ENCODE measurements at places on chromosomes 2 and 18.

DNA sequence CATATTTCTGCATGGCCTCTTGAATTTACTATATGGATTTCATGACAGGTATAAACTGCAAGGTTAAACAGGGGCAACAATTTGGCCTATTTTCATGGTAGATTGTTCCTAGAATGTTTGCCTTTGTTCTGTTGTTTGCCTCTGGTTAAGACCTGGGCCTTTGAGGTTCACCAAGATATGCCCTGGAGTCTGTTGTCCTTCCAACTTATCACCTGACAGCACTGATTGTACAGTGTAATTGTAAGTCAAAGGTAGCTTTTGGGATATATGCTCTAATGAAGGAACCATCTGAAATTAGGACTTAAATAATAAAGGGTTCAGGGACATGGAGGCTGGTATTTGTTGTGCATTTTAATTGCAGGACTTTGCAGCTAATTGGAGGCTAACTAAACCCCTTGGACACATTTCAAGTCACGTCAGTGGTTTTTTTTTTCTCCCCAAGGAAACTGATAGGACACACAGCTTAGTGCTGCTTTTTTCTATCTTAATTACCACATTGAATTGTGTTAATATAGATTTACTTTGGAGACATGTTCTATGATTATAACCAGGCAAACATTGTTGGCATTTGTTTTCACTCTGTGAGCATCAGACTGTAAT is 771.2 kb upstream of the LINC00305 start:
- DNase-seq, result no peak

GRCh38 chr2:190205657-190206056 is 114.0 kb downstream of the HIBCH start:
- DNase-seq, result no peak

DNA sequence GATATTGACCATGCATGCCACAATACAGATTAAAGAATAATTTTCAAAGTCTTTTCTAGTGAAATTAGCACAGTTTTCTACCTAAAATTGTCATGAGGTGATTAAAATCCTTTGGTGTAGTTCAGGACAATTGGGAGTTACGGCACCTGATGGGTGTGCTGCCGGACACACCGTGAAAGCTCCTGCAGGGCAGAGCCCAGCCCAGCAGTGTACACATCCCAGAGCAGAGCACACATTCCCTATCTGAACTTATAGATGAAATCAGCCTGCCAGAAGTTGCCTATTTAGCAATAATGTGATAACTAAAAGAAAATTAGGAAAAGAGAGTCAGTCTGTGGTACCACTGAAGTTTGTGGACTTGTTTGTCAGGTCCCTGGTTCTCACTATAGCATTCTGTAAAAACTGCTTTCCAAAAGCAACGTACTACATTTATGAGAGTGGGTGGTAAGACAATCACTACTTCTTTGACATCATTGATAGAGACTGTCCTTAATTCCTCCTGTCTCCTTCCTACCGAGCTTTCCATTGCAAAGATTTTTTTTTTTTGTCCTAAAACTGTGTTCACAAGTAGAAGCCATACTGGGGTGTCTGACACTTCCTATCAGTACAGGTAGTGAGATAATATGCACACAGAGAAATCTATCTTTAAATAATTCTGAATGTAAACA is 3.4 kb downstream of the CYTIP start:
- DNase-seq, result no peak

DNA sequence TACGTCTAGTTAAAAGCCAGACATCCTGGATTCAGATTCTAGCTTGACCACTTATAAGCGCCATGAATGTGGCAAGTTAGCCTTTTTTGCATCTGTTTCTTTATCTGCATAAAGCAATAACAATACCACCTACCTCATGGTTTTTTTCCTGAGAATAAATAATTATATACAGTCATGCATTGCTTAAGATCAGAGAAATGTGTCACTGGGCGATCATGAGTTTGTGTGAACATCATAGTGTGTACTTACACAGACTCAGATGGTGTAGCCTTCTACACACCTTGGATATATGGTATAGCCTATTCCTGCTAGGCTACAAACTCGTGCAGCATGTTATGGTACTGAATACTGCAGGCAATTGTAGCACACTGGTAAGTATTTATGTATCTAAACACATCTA is 84.7 kb upstream of the PELI1 start:
- DNase-seq, result no peak

- DNase-seq, result no peak
Measured at GRCh38 chr2:158686210-158686691, 108.9 kb upstream of the DAPL1 start.

DNA sequence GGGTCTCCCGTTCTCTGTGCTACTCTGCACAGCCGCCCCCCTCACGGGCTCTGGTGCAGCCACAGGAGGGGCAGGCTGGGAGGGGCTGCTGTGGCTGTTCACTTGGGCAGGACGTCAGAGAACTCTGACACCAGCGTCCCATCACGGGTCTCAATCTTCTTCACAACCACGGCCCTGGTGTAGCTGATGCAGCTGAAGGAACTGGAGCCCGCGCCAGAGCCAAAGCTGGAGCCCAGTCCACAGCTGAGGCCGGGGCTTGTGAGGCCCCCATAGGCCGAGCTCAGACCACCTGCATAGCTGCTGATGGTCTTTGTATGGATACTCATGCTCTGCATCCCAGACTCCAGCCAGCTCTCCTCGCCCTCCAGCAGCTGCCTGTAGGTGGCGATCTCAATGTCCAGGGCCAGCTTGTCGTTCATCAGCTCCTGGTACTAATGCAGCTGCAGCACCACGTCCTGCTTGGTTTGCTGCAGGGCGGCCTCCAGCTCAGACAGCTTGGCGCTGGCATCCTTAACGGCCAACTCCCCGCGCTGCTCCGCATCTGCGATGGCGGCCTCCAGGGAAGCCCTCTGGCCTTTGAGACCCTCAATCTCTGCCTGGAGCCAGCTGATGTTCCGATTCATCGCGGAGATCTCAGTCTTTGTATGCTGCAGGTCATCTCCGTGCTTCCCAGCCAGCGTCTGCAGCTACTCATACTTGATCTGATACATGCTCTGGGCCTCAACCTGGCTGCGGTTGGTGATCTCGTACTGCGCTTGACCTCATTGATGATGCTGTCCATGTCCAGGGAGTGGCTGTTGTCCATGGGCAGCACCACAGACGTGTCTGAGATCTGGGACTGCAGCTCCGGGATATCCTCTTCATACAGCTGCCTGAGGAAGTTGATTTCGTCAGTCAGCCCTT is 7.4 kb upstream of the DUSP19 start:
- peak; percentile 44 for DNase-seq

- no peak for DNase-seq
Measured at GRCh38 chr2:151902829-151903228, 74.6 kb upstream of the ARL5A start.

DNA sequence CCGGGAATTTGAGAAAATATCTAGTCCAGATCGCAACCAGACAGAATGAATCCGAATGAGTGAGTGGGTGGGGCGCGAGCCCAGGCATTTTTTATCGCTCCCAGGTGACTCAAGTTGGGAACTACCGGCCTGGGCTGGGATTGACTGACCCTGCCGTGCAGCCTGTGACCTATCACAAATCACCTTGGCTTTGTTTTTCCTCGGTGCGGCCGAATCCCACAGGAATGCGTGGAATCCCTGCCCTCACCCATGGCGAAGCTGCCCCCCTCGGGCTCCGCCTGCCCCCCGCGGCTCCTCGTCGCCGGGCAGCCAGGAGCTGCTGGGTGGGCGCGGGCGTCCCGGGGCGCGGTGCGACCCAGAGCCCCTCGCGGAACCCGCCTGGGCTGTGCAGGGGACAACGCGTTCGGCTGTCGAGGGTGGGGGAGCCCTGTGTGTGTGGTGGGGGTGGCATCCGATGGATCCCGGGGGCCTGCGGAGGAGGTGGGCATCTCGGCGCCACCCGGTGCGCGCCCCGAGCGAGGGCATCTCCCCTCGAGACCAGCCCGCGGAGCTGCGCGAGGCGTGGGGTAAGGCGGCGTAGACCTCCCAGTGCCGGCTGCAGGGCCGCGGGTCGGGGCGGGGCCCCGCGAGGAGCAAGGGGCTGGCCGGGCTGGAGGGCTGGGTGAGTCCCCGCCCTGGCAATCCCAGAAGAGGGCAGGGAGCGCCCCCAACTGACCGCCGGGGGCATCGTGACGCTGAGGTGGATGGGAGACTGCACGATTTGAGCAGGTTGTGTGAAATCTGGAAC is 16.5 kb downstream of the B3GNT7 start:
- peak; percentile 76 for DNase-seq

DNA sequence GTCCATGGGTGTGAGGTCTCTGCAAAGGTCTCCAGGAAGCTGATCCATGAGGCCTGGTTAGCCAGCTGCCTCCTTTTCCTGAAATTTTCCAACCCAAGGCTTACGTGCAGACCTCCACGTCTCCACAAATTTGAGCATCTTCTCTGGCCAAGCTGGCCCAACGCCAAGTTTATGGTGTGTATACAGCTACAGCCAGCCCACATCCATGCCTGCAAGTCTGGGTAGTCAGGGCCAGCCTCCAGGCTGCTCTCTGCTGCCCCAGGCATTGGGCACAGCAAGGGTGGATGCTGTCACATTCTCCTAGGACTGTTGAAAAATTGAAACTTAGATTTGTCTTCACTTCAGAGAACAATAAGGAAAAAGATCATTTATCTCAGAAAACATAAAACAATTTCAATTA is 525.5 kb upstream of the CHAC2 start:
- DNase-seq, result no peak

DNA sequence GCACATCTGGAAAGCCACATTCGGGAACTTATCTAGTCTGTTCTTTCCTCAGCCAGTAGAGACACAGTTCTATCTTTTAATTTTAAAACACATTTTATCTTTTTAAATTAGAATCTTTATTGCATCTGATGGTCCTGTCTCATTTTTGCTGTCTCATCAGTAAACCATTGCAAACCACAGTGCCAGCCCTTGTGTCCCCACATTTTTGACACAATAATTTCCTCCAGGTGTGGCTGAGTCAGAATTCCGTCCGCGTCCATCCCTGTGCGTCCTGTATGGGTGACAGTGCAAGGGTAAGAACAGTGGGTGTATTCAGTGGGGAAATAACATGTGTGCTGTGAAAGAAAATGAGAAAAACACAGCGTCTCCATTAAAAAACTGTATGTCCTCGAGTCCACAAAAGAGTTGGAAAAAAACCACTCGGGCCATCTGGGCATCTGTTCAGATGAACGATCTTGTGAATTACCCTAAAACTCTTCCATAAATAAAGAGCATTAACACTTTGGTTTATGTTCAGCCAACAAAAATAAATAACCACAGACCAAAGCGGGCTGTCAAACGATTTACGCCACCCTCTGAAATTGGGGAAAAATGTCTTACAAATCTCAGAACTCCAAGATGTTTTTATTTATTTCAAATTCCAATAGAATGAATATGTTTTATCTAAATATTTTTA is 137.3 kb downstream of the ZNF516 start:
- no peak for DNase-seq

DNA sequence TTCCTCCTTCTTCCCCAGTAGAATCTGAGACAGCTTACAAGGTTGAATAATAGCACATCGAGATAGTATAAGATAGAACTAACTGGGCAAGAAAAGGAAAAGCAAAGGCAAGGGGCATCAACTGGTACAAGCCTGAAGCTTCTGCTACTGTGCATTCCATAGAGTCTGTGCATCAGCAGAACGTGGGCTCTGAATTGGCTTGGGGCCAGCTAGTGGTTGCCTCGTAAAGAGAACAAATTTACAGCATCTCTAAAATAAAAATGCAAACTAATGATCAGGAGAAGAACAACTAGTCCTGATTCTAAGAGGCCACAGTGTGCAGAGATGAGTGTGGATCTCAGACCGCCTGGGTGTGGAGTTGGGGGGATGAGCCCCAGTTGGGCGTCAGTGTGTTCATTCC is 36.6 kb downstream of the UPP2 start:
- DNase-seq, result no peak

- DNase-seq, result peak; percentile 44
Measured at GRCh38 chr2:187138265-187138664, 289.3 kb upstream of the ZSWIM2 start.

DNA sequence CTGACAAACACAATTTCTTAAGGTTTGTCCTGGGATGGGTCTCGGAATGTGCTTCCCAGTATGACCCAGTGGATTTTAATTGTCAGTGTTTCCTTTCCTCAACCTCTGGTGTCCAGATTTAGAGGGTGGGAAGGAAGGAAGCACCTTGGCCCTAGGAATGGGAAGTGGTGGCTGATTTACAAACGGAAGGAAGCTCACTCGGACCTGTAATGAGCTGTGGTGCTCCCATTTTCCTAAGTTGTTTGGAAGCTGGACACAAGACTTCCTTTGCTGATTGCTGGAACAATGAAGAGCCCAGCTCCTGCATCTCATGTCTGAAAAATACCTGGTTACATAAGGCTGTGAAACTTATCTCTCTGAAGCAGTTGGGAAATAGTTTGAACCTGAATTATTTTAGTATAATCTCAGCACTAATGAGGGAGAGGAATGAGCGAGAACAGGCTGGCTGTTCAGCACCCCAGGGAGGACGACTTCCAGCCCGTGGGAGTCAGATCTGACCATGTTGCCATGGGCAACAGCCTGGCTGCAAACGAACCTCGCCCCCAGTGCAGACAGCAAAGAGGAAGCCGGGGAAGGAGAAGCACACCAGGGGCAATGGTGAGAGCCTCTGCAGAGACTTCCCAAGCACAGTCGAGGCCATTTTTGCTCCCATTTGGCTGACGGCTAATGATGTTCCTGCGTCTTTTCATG is 74.4 kb upstream of the ASB18 start:
- peak; percentile 83 for DNase-seq

DNA sequence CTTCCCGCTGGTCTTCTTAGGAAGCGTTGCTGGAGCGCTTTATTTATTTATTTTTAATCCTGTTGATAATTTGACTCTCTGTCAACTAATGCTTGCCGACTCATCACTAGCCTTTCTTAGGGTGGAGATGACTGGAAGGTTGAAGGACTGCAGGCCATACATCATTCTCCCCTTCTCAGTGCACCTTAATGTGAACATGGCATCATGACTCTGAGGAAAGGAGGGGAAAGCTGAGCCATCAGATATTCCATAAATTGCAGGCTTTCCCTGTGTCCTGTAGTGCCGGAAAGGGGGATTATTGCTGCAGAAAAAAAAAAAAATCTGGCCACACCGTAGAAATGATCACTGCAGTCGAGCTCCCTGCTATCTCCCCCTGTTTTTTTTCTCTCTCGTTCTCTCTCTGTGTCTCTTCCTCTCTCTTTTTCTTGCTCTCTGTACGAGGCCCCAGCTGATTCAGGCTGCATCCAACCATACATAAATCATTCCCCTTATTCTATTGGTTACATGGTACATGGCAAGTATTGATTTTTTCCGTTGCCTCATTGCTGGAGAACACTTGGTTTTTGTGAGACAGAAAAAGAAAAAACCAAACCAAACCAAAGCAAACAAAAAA is 125.8 kb upstream of the EFEMP1 start:
- DNase-seq, result no peak

- DNase-seq, result no peak
Measured at GRCh38 chr2:10861765-10862164, 49.2 kb upstream of the PDIA6 start.

DNA sequence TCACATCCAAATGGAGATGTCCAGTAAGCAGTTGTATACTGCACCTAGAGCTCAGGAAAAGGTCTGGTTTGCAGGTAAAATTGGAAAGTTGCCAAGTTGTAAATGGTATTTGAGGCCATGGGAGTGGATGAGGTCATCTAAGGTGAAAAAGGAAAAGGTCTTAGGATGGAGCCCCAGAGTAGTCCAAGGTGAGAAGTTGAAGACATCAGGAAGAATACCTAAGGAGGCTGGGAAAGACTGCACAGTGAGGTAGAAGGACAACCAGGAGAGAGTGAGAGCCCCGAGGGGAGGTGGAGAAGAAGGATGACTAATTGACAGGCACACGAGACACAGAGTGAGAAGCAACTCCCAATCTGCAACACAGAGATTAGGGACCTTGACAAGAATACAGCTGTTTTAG is 10.7 kb downstream of the DPP4 start:
- DNase-seq, result no peak

Data from inflammatory macrophage (primary cell).